AG04450 (cell line): ENCODE measurements at places on chromosomes 6 and 20.

GRCh38 chr20:57221916-57222630 lies 44.4 kb downstream of the BMP7 start:
- no peak for DNase-seq

DNA sequence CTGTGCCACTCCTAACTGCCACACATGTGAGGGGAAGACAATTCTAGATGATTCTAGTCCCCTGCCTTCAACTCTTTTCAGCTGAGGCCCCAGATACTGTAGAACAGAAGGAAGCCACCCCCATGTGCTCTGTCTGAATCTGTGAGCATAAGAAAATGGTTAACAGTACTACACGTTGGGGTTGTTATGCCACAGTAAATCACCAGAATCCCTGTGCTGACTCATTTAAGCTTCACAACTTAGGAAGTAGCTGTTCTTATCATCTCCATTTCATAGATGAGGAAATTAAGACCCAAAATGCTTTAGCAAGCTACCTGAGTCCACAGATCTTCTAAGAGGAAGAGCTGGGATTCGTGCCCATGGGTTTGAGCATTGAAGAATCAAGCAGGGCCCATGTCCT lies 27.4 kb upstream of the SCRT2 start:
- no peak for DNase-seq

GRCh38 chr6:81562169-81562568 lies 190.3 kb downstream of the TENT5A start:
- DNase-seq = peak; percentile 43

DNA sequence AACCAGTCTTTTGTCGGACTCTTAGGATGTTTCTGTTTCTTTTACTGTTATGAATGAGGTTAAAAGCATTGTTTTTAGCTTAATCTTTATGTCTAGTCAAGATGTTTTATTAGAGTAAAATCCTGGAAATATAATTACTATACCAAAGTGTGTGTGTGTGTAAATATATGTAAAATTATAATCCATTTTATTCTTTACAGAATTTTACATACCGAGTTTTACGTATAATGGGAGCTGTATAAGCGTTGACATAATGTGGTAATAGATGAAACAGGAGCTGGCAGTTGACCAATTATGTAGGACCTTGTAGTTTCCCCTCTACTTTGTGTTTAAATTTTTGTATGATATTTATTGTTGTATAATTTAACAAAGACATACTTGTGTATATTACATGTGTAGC lies 16.7 kb downstream of the MAP3K4 start:
- DNase-seq = no peak

- DNase-seq = no peak
Observed at GRCh38 chr6:34953061-34954025, 64.3 kb downstream of the ANKS1A start.

- peak; percentile 20 for DNase-seq
Observed at GRCh38 chr6:20056350-20056992, 155.8 kb downstream of the MBOAT1 start.

GRCh38 chr6:146913842-146914488 lies 290.3 kb upstream of the STXBP5 start:
- peak; percentile 97 for DNase-seq

- DNase-seq = no peak
Observed at GRCh38 chr6:169646906-169647567, 54.8 kb downstream of the WDR27 start.

- DNase-seq = no peak
Observed at GRCh38 chr6:147564556-147564955, 56.1 kb downstream of the SAMD5 start.
